ENCODE measurements at places on chromosomes 16 and 17.

DNA sequence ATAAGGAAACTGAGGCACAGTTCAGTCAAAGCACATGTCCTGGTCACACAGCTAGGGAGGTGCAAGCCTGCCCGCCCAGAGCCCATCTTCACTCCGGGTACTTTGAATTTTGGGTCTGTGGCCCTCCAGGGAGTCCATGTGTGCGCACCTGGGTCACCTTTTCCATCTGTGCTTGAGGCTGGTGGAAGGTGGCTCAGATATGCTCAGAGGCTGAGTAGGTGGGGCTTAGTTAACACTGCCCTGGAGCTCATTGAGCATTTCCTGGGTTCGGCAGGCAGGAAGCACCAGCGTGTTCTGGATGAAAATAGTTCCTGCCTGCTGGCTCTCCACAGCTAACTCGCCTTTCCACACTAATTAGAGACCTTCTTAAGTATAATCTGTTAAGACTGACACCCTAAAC, 19.2 kb downstream of the FAM234A start:
- peak; percentile 14 for DNase-seq

DNA sequence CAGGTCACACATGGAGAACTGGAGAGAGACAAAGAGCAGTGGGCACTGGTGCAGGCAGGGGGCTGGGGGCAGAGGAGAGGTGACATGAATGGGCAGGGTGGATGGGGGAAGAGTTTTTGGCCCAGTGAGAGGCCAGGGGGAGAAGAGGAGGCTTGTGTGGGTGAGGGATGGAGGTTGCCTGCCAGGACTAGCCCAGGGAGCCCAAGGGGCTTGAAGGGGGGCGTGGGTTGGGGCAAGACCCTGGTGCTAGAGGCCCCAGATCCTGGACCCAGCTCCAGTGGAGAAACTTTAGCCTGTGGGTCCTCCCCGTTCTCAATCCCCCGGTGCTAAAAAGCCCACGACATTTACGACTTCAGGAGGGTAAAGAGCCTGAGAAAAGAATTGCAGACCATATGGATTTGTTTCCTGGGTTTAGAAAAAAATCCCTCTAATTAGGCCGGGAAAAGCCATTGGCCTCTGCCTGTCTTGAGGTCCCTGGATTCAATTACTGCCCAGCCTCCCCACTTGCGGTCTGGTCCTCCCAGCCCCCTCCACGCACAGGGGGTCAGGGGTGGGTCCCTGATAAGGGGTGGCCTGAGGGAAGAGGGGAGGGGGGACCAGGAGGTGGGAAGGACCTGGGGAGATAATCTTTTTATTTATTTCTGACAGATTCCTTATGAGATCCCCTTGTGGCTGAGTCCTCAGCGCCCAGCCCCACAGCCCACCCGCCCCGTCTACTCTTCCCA, 33.0 kb downstream of the NGFR start:
- no peak for DNase-seq

DNA sequence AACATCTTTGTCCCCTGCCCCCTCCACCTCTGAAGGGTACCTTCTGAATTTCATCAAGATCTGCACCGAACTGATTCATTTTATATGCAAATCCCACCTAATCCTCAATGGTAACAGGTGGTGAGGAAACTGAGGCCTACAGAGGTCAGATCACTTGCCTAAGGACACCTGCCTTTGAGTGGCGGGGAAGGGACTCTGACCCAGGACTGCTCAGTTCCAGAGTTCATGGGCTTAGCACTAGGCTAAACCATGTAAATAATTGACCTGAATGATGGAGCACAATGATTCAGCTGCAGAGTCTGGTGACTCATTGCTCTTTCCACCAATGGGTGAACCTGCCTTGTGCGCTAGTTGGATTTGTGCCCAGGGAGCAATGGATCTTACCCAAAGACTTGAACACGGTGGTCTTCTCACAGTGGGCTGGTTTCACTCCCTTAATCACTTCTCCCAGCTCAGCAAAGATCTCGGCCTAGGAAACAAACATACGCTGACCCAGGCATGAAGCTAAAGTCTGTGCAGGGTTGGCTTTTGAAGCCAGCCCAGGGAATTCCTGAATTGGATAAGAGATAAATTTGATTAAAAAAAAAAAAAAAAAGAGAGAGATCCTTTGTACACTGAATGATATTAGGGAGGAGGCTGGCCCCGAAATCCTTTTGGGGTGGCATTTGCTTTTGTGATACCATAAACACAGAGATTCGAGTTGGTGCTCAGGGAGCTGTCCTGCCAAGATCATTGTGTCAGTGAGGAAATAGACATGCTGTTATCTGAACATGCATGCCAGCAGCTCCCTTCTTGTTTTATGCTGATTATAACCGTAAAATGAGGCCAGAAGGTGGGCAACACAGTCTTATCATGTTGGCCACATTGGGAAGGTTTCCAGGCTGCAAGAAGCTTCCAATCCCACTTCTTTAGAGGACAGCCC, 17.0 kb downstream of the CRYM start:
- DNase-seq, result no peak

DNA sequence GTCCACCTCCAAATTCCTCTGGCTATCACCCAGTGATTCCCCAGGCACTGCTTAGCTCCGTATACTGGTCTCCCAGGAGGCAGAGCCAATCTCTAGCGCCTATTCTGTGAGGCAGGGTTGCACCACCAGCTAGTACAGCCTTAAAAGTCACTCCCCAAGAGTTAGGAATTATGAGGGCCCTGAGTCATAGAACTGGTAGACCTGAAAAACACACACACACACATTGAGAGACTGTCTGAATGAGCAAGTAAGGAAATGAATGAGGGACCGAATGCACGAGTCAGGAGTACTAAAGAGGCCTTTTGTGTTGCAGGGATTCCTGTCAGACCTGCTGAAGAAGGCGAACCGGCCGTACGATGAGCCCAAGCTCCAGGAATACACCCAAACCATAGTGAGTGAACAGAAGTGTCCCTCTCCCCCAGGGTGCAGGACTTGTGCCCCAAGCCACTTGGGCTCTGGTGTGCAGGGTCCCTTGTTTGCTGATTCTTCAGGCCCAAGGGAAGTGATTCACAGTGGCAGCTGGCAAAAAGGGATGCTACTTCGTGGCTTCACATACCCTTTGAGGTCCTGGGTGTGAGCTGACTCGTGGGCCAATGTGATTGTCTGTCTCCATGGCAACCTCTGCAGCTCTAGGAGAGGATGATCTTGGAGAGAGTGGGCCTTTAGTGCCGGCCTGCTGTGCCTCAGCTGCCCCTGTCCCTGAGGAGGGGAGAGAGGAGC, 24.7 kb downstream of the CALB2 start:
- DNase-seq, result no peak

DNA sequence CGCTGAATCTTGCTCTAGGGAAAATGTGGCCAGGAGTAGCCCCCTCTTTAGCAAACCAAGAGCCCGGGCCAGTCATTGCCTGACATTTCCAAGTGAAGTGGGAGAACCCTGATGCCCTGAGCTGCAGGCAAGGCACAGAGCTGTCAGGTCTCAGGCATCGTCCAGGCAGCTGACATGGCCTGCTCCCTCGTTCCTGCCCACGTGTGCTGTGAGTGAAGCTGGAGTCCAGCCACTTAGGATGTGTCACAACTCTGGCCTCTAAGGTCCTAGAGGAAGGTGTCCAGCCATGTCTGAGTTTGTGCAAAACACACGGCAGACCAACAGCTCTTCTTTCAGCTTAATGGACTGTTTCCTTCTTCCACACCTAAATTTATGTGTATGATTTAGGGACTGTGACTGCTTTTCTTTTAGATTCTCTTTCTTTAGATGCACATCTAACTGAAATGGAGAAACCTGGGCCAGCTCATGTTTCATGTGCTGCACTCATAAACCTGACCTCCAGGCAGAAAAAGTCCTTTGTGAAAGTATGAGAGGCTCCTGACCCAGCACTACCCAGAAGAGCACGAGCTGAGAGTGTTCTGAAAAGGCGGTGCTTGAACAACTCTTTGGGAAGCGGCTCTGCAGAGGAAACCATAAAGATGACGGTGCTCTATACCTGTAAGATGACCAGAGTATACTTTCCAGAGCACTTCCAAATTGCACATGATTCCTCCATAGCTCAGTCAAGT, 14.8 kb upstream of the LIMD2 start:
- DNase-seq, result no peak

GRCh38 chr17:76467366-76467765, at the start of gene AANAT:
AANAT (plus strand) TSS chr17:76467603; CDS start chr17:76468747, 1,144 bp downstream.
- DNase-seq, result no peak

- no peak for DNase-seq
These were observed 9.8 kb downstream of the SARM1 start for GRCh38 chr17:28381141-28381825.

- DNase-seq, result no peak
These were observed 2.1 kb upstream of the UBB start for GRCh38 chr17:16378636-16379282.

DNA sequence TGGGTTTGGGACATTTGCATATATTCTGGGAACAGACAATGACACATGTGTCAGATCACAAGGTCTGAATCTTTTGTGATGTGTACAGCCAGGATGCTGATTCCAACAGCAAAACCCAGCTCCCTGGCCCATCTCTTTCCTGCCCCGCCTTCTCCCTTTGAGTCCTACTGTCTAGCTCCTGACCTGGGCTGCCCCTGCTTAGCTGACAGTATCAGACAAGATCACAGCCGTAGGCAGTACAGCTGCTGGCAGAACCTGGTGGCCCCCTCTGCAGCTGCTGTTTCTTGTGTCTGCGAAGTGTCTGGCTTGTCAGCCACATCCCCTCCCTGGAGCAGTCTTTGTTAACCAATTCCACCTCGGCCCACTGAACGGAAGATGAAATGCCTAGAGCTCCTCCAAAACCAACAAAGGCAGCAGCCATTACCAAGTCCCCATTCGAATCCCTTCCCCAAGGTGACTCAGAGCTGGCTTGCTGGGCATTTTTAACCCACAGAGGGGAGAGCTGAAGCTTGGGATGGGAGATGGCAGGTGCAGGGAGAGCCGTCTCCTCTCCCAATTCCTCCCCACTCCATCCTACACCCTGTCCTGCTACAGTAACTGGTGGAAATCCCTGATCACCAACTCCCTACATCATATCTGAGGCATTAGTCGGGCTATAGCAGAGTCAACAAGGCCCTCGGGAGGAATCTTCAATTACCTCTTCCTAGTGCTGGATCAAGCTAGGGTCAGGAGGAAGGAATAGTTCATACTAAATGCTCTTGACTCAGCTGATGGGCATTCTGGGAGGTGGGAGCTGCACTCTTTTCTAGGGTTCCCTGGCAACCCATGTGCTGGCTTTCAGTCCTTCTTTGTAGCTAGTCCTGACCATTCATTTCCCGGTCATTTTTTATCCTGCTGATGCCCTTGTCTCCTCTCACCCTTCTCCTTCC, 5.8 kb downstream of the PIPOX start:
- no peak for DNase-seq

DNA sequence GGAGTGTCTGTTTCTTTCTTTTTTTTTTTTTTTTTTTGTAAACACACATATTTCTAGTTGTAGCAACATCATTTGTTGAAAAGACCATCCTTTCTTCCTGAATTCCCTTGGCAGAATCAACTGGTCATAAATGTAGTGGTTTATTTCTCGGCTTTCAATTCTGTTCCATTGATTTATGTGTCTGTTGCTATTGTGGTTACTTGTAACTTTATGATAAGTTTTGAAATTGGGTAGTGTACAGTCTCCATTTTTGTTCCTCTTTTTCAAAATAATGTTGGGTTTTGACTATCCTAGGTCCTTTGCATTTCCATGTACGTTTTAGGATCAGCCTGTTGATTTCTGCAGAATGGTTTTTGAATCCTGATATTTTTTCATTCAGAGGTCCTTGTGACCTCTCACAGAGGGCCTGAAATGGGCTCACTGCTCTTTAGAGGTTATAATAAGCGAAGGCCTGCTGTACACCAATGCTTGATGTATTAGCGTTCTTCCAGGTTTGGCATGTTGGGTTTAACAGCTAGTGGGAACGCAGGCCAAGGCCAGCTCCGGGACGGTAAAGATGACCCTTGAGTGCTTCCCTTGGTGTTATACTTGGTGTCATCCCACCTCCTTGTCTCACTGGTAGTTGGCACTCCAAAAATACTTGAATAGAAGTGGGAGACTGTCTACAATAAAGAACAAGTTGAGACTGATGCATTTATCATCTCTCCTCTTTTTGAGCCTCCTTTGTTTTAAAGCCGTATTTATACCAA, 43.8 kb downstream of the ZNRF1 start:
- no peak for DNase-seq

GRCh38 chr16:19861133-19861532, 23.5 kb downstream of the GPRC5B start:
- DNase-seq, result no peak

DNA sequence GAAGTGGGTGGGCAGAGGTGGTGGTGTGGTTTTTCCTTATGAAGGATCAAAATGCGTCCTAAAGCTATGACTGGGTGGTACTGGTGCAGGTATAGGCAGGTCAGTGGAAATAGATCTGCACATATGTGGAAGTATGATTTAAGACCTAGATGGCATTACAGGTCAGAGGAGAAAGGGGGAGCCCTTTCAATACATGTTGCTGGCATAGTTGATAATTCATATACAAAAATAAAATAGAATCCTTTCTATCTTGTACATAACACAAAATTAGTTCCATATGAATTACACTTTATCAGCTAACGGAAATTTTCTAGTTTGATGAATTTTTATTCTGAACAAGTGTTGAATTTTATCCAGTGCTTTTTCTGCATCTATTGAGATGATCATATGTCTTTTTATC, 20.8 kb upstream of the PIK3R5 start:
- no peak for DNase-seq

DNA sequence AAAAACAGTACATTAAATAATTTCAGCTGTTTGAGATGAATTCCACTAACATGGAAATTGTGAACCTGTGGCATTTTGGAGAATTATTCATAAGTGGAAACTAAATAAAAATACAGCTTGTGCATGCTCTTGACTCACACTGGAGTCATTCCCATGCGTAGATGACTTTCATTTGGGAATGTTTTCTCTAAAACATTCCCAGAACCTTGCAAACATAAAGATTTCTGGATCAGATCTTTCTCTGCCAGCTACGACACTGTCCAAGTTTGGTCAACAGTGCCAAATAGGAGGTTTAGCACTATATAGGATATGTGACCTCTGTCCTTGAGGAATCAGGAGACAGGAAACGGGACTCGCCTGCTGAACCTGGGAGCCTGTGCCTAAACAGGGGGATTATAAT, 400.9 kb downstream of the SLC39A11 start:
- DNase-seq, result no peak

DNA sequence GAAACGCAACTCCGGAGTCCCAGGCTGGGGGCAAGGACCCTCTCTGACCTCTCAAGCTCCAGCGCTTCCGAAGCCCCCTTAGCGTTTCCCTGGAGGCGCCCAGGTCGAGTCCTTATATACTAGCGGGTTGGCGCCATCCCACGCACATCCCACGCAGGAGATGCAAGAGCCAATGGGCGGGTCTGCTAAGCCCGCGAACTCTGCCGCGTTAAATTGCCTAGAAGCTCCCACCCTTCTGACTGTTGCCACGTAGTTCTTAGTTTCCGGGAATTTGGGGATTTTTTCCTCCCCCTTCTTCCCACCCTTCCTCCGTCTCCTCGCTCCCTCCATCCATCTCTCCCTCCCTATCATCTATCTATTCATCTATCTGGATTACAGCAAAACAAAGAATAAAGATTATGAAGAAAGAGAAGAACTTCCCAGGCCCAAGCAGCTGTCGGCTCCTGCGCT, at the start of gene SLFN11:
Gene SLFN11, minus strand, starts transcription at position 88 of the 450 bp plus-strand sequence. CDS start 9,814 bp downstream, outside the sequence.
- DNase-seq, result peak; percentile 90

GRCh38 chr16:57826706-57827625, 24.7 kb upstream of the KIFC3 start:
- no peak for DNase-seq

GRCh38 chr16:51815523-51815922, 664.5 kb upstream of the SALL1 start:
- no peak for DNase-seq

GRCh38 chr17:68820476-68820824, 134.7 kb downstream of the ABCA8 start:
- no peak for DNase-seq

All from CD4-positive, alpha-beta T cell treated with Interleukin-17A for 1 hour (primary cell).